ENCODE measurements at places on chromosomes 5 and 9.

GRCh38 chr5:95973793-95974325 lies 12.2 kb upstream of the ELL2 start:
- DNase-seq = peak; percentile 40

DNA sequence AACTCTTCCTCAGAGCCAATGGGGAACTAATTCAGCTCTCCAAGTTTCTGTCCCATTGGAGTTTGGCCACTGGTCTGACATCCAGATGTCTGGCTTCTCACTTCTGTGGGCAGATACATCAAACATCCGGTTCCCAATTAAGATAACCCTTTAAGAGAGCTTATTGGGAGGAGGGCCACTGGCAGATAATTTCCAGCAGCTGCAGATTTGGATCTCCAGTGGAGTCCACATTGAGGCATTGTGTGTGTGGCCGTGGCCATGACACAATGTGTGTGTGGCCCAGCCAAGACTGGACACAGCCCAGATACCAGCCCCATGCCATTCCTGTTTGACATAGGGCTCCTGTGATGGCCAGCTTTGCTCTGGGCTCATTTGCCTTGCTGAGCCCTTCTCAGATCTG lies 110.5 kb upstream of the MAP1B start:
- DNase-seq = no peak

GRCh38 chr9:76459694-76460635 lies 983 bp downstream of the GCNT1 start:
- peak; percentile 73 for DNase-seq

- no peak for DNase-seq
Measured at GRCh38 chr5:148853868-148854267, 27.5 kb downstream of the ADRB2 start.

- peak; percentile 65 for DNase-seq
Measured at GRCh38 chr5:73902327-73903051, 276.5 kb downstream of the ARHGEF28 start.

DNA sequence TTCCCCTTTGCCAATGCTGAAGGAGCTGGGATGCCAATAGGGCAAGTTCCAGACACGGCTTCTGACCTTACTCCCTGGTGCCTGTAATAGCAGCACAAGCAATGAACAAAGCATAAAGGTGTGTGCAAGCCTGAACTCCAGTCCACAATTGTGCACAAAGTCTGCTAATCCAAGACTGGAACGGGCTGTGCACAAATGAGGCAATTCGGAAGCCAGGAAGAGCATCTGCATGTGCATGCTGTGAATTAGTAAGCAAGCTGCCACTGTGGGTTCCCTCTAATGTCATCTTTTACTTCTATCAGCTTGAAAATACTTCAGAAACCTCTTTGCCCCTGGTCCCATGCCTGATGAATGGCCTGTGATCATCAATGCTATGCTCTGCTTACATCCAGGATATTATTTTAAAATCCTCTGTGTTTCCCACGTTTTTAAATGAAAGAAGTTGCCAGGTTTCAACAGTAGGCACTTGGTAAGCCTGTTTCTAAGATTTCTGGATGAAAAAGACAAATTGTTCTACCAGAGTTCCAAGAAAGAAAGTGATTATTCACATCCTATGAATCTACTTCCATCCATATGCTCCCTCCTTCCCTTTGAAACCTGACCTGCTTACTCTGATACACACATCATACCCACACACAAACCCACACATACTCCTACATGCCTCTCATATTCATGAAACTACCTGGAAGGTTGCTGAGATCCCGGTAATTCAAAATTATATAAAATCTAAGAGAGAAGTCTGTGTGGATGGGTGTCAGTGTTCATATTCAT lies 165.7 kb downstream of the KCTD16 start:
- no peak for DNase-seq

- DNase-seq = no peak
Measured at GRCh38 chr5:11153670-11154382, 392.8 kb upstream of the DAP start.

DNA sequence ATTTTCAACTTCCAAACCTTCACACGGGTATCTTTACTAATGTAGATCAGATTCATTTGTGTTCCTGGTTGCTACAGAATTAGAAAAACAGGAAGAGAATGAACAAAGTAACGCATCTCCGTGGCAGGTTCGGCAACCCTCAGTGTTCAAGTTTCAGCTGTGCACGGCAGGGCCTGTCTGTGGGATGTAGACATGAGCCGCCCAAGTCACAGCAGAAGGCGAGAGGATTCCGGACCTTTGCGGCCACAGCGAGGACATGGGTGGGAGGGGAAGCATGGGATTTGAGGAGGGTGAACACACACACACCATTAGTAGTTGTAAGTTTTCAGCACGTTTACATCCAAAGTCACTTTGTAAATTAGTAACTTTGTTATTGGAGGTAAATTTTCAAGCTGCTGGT lies 31.7 kb upstream of the CEP72 start:
- DNase-seq = no peak

- no peak for DNase-seq
Measured at GRCh38 chr9:123039617-123040219, 6.3 kb downstream of the GPR21 start.

- peak; percentile 13 for DNase-seq
Measured at GRCh38 chr5:82073179-82073578, 101.4 kb downstream of the ATG10 start.

DNA sequence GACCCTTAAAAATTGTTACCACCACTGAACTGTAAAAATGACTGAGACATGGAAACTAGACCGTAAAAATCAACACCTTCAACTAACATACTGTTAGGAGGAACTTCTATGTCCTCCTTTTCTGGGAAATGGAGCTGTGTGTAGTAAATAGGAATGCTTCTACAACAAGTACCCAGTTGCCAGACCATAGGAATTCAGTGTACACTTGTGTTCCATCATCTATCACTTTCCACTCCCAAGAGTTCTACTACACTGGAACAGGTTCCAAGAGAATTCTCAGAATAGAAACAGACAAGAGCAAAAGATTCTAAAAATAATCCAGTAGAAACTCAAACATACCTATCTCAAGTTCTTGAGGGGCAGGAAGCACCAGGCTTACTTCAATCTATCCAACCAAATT lies 23.6 kb downstream of the UBAP2 start:
- DNase-seq = no peak

DNA sequence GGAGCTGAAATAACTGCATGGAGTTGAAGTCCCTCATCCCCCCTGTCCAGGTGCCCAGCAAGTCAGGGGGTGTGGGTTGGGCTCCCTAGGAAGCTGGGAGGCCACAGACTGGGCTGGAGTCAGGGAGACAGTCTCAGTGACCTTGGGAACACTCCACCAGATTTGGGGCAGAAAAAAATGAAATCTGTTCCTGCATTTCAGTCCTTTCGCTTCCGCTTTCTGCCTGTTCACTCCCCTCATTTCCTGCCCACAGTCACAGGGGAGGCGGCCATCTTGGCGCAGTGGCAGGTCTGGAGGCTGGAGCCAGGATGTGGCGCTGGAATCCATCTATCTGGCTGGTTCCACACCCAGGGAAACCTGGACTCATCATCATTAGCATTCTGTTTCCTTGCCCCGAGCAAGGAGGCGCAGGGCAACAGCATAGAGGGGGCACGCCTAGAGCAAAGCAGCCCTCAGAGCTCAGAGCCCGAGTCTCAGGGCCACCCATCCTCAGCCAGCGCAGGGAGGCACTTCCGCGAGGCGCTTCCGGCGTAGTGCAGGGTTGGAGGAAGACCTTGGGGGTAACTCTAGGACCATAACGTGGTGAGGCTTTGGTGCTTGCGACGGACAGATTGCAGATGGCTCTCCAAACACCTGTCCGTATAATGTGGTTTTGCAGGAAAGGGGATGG lies 86.2 kb upstream of the HSPA9 start:
- DNase-seq = no peak

- DNase-seq = no peak
Measured at GRCh38 chr5:135349451-135349850, 49.6 kb downstream of the MACROH2A1 start.

DNA sequence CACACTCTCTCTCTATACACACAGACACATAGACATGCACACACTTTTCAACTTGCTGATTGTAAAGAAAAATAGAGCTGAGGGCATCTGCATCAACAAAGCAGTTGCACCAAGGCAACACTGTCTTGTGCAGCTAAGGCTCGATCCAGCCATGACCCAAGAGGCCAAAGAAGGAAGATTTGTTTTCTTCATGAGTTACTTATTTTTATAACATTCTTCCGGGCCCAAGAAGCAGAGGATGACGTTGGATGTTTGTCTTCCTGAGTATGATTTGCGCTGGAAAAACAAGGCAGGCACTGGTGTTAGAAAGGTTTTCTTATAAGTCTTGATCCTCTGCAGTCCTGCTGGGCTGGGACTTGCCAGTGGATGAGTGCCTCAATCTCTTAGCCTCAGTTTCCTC lies 344.1 kb downstream of the ADAMTS6 start:
- DNase-seq = no peak

DNA sequence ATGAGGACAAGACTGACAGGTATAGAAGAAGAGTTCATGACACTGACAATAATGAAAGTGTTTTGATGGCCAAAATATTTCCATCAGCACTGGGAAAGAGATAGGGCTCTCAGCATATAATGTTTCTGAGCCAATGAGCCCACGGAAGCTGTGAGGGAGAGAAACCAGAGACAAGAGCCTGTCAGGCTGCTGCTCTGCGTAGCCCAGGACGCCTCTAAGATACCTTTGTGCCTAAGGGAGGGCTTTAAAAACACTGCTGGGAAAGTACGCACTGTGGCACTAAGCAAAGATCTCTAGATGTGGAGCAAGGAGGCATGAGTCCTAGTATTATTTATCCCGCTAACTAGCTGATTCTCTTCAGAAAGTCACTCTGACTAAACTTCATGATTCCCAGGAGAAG lies 11.0 kb upstream of the ELAVL2 start:
- no peak for DNase-seq

GRCh38 chr9:37820142-37820541 lies 19.5 kb downstream of the DCAF10 start:
- DNase-seq = no peak

DNA sequence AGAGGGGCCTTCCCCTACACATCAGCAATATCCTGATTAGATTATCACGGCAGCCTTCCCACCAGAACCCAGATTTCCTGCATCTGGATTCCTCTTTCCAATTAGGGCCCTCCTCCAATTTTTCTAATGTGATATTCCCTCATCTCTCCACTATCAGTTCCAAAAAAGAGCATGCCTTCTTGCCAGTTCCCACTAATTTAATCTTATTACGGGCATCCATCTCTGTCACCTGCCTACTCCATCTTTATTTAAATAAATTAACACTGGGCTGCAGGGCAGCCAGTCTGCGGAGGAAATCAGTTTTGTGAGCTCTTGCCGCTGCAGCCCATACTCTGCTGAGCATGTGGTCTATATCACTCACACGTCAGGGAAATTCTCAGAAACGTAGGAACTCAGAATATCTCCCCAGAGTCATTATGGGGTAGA lies 16.6 kb upstream of the FBP2 start:
- DNase-seq = no peak

DNA sequence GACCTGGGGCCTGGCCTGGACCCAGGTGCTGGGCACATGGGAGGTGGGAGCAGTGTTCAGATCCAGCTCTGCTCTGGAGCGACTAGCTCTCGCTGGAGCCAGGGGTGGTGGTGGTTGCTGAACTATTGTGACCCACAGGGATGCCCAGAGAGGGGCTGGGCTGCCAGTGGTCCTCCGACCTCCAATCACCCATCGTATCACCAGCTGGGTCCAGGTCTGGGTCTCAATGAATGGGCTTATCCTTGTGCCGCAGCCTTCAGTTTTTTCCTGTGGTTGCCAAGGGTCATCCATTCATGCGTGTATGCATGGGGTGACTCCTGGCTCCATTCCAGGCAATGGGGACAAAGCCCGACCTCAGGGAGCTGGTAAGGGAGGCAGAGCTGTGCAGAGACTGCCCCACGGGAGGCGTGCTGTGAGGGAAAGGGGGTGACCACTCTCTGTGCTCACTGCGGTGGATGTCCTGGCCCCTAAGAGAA lies 68.6 kb upstream of the RNF130 start:
- DNase-seq = no peak

DNA sequence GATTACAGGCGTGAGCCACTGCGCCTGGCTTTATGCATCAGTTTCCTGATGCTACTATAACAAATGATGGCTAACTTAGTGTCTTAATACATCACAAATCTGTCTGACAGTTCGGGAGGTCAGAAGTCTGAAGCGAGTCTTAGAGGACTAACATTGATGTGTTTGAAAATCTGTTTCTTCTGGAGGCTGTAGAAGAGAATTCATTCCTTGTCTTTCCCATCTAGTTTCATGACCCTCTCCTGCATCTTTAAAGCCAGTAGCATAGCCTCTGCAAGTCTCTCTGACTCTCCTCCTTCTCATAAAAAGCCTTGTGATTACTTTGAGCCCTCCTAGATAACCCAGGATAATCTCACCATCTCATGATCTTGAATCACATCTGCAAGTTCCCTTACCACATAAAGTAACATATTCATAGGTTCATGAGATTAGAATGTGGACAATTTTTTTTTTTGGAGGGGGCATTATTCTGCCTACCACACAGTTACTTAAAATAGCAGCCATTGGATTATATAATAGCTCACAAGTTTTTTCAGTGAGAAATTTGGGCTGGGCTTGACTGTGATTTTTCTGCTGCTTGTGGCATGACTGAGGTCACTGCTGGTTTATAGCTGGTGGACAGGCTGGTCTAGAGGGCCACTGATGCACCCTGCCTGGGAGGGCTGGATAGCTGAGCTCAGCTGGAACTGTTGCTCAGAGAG lies 134.8 kb downstream of the FBXL7 start:
- peak; percentile 19 for DNase-seq

DNA sequence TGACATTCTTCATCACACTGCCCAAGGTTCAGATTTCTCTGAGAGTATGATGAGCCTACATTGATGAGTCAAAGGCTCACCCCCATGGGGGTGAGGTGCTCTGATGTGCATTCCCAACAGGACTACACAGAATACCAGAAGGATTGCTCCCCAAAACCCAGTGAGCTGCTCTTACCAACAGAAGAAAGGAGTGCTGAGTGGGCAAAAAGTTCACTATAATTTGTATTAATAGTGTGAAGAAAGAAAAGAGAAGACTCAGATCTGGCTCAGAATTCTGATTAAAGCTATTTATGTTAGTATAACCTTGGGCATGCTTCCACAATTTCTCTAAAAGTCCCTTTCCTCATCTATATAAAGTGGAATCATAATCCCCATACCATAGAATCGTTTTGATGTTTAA lies 46.1 kb downstream of the PRKACG start:
- DNase-seq = no peak

- DNase-seq = no peak
Measured at GRCh38 chr5:24401773-24402172, 243.0 kb downstream of the CDH10 start.

- no peak for DNase-seq
Measured at GRCh38 chr5:40453689-40454088, 226.0 kb upstream of the PTGER4 start.

DNA sequence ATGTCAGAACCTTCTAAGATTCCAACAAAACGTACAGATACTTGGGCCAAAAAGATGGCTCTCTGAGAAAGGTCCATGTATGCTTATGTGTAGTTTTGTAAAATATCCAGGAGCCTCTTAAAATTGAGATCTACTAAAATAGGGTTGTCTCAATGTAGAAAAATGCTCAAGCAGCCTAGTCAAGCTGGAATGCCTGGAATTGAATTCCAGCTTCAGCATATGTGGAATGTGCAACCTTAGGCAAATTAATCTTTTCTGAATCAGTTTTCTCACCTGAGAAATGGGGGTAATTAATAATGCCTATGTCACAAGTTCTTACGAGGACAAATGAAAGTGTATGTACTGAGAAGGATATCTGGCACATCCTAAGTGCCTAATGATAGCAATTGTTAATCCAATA lies 662.4 kb downstream of the DTWD2 start:
- DNase-seq = peak; percentile 25

- DNase-seq = no peak
Measured at GRCh38 chr5:61949054-61949678, 356.8 kb upstream of the KIF2A start.
